Osteoblast (primary cell): ENCODE measurements at places on chromosomes 3 and 15. TPM values are rescaled to one million over a fixed set of nuclear protein-coding genes. Genes with fewer than 3 reads are reported as not detected.

DNA sequence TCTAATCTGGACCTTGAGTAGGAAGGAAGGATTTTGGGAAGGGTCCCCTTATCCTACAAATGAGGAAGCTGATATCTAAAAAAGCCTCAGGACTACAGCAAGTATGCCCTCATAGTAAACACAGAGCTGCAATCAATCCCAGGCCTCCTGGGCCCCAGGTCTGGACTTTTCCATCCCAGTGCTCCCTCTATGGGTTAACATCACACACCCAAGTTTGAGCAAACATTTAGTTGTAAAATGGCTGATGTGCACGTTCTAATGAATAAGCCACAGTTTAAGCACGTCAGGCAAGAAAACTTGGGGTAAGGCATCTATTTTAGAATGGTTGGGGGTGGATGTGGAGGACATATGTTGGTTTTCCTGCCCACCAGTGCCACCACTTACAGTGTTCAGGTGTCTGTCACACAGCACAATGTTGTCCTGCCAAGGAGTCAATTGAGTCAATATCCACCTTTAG, 44.3 kb upstream of the UBE2E1 start:
- DNase-seq, result peak; percentile 86

DNA sequence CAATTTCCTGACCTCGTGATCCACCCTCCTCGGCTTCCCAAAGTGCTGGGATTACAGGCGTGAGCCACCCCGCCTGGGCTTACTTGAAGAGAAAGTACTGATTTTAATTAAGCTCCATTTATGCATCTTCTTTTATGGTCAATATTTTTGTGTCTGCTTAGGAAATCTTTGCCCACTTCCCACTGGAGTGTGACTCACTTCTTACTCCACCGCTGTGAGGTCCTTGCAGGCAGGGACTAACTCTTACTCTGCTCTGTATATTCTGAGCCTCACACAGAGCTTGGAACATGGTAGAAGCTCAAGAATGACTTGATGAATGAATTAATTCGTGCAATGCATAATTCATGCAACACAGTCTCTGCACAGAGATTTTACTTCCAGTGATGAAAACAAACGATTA, 2.9 kb upstream of the TM4SF19 start:
- DNase-seq, result peak; percentile 93

GRCh38 chr3:195039180-195039843, 231.6 kb downstream of the XXYLT1 start:
- DNase-seq, result no peak

DNA sequence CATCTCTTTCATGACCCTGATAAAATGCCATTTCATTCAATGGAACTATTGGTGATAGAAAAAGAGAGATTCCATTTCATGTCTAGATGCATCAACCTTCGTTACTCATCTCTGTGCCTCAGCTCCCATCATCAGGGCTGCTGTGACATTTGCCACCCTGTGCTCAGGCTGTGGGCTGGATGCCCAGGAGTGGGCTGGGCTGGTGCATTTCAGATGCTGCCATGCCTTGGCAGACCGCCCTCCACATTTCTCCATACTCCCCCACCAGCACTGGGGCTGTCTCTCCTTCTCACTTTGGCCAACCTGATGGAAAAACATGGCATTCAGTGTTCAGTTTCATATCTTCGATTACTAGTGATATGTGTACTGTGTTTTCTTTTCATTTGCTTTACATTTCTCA, 59.1 kb downstream of the DNASE1L3 start:
- no peak for DNase-seq

DNA sequence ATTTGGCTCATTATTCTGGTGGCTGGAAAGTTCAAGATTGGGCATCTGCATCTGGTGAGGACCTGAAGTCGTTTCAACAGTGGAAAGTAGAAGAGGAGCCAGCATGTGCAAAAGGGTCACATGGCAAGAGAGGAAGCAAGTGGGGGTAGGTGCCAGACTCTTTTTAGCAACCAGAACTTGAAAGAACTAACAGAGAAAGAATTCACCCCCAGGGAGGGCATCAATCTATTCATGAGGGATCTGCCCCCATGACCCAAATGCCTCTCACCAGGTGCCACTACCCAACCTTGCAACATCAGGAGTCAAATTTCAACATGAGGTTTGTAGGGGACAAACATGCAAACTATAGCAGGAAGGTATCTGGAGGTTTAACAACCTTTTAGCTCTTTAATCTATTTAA, 10.3 kb upstream of the RYK start:
- no peak for DNase-seq

- DNase-seq, result no peak
Observed at GRCh38 chr3:171257251-171258203, 202.7 kb downstream of the TNIK start.

DNA sequence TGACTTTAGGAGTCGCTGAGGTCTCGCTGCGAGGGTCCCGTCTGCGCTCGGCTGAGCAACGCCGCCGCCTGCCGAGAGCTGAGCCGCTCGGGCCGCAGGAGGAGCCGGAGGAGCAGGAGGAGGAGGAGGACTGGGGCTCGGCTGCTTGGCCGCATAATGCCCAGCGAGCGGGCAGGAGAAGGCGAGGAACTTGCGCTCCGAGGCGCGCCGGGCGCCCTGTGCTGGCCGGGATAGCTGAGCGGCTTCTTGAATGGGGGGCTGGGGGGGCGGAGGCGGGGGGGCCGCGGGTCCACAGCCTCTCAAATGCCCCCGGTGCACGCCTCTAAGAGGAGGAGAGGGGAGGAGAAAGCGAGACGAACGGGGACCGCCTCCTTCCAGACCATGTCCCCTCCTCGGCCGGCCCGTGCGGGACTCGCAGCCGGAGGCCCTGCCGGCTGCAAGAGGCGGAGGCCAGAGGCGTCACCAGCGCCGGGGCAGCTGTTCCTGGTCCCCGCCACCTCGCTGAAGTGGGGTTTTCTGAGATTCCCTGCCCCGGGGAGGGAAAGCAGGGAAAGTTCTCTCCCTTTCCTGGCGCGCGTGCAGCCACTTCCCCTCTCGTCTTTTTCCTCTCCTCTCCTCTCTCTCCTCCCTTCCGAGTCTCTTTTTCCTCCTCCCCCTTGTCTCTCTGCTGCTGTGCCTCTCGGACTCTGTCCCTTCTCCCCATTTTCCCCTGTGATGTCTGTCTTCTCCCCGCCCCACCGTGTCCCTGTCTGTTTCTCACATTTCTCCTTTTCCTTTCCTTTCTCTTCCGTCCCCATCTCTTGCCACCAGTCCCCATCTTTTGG, at the start of gene ADAMTS9:
Gene ADAMTS9, minus strand, starts transcription at position 220 of the 824 bp plus-strand sequence. CDS start 343 bp downstream, outside the sequence.
- peak; percentile 84 for DNase-seq

DNA sequence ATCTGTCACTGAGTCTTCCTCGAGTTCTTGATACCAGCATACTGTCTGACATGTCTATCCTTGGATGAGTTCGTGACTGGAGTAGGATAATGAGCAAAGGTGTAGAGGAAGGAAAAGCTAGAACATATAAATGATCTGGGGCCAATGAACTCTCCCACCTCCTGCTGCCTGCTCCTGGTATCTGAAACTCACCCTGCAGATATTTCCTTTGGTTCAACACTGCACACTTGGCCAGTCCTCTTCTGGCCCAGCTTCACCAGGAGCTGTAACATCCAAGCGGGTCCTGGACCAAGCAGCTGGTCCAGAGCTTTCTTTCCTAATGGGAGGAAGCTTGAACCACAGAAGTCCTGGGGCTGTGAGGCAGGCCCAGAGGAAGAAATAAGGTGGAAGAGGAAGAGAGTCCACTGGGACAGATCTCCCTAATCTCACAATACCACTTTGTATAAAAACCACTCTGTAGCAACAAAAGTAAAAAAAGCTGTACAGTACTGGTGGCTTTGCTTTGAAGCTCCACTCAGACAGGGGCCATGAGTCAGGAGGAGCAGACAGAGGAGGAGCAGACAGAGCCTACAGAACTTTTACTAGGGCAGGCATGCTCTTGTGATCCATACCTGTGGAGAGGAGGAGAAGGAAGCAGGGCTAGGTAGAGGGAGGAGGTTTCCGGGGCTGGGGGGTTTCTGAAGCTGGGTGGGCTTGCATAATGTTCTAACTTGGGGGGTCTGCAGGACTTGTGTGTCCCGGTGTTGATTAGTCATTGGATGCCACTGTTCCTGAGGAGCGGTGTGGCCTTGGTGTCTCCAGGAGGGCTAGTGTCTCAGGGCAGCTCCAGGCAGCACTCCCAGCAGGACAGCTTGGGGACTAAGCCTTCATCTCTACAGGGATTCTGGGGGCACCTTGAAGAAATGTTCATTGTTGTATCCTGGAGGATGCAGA, 166.9 kb downstream of the ABHD5 start:
- DNase-seq, result peak; percentile 53

The CPNE9 gene
- not detected in 2 replicates for total RNA-seq

The STIMATE gene
- 11.5 and 18.5 TPM in 2 replicates for total RNA-seq

The FSTL1 gene
- 1,825 and 2,074 TPM in 2 replicates for total RNA-seq

The MORC1 gene
- not detected in 2 replicates for total RNA-seq
